HS-27A (cell line): ENCODE measurements at places on chromosomes 11 and 22.
A peak's percentile ranks its signal among the peaks of the same experiment; 100 is the strongest.

DNA sequence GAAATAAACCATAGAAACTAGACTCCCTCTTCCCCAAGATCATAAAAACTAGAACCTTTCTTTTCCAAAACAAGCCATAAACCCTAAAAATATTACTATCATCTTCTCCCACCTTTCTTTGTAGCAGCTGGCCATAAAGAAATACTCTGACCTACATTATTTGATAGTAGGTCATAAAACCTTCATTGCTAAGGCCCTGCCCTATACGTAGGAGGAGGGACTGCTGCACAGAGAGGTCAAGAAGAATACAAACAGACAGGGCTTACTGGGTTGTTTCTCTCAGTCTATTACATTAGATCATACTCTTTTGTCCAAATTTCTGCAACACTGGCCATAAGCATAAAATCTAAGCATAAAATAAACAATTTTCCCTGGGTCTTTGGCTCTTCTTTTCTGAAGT lies 101.5 kb downstream of the TYR start:
- DNase-seq, result no peak

DNA sequence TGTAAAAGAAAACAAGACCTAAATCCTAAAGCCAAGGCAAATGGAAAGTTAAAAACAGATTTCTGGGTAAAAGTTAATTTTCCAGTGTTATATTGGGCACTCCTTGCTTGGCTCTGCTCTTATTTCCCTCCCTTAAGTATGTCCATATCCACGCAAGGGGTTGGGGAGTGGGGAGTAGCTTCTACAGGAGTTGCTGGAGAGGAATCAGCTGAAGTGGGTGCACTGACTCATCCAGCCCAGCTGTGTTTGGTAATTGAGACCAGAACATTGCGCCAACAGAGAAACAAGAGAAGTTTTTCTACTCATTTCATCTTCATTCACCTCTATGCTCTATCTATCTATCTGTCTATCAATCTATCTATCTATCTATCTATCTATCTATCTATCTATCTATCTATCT lies 298.4 kb upstream of the PDGFD start:
- DNase-seq, result no peak

DNA sequence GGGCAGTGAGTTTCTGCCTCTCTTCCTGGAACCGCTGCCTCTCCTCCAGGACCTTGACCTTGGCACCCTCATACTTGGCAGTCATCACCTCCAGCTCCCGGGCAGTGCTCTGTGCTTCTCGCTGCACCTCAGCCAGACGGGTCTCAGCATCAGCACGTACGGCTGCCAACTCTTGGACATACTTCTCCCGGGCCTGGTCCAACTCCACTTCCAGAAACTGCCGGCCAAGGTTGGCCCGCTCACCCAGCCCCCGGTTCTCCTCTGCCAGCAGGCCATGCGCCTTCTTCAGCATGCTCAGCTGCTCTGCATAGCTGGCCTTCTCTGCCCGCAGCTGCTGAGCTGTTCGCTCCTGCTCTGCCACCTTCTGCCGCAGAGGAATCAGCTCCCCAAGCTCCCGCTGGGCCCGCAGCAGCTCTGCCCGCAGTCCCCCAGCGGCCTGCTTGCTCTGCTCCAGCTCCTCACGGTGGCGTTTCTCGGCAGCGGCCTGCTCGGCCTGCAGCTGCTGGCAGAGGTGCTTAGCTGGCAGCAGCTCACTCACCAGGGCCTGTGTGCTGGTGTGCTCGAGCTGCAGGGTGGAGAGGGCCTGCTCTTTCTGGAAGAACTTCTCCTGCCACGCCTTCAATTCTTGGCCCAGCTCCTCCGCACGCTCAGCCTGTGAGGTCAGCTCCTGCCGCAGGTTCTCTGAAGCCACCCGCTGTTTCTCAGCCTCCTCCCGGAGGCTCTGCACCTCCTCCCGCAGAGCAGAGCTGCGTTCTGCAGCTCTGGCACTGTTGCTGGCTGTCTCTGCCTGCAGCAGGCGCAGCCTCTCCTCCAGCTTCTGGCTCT lies 14.4 kb downstream of the IL18BP start:
- no peak for DNase-seq

DNA sequence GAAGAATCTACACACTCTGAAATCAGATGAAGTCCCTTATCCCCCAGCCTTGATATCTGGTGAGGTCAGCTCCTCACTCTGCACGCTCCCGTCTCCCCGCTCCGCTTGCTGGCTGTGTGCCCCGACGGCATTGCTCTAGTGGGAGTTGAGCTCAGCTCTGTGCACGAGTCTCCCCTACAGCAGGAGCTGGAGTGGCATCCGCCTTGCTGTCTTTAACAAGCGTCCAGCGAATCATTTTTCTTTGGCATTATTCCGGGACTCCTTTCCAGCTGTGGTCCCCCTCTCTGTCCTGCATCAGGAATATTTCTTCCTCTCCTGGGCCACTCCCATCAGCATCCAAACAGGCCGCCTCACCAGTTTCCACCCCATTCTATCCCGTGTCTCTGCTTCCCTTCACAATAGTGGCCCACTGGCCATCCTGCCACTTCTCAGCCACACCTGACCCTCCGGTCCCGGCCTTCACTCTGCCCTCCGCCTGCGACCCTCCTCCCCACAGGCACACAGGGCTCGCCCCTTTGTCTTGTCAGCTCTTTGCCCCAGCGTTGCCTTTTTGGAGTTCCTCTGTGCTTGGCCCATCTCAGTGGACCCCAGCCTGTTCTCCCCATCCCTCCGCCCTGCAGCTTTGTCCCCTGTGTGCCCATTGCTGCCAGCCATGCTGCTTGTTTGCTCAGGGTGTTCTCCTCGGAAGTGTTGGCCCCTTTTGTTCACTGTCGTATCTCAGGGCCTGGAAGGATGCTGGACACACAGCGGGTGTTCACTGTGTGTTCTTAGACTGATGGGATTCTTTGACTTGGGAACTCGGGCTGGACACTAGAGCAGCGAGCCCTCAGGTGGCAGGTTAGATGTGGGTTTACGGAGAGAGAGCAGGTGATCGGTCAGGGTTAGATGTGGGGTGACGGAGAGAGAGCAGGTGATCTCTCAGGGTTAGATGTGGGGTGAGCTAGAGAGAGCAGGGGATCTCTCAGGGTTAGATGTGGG lies 441.8 kb downstream of the TBC1D22A start:
- no peak for DNase-seq

DNA sequence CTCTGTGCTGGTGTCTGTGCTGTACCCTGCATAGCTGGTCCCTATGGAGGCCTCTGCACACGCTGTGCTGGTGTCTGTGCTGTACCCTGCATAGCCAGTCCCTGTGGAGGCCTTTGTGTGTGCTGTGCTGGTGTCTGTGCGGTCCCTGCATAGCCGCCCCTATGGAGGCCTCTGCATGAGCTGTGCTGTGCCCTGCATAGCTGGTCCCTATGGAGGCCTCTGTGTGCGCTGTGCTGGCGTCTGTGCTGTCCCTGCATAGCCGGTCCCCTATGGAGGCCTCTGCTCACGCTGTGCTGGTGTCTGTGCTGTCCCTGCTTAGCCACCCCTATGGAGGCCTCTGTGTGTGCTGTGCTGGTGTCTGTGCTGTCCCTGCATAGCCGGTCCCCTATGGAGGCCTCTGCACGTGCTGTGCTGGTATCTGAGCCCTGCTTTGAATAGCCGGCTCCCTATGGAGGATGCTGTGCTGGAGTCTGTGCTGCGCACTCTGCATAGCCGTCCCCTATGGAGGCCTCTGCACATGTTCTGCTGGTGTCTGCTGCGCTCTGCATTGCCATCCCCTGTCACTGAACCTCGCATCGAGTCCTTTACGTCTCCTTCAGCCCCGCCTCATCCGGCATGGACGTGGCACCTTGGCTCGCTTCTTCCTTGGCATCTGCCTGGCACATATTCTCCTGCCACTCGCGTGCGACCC lies 6.2 kb downstream of the NADSYN1 start:
- no peak for DNase-seq

GRCh38 chr11:35709376-35709775 lies 46.8 kb downstream of the TRIM44 start:
- DNase-seq, result no peak

- no peak for DNase-seq
Observed at GRCh38 chr11:106789406-106789805, 228.9 kb downstream of the GUCY1A2 start.

GRCh38 chr11:113119074-113119473 lies 157.9 kb downstream of the NCAM1 start:
- DNase-seq, result no peak

GRCh38 chr22:39477542-39477941 lies 20.7 kb downstream of the MGAT3 start:
- no peak for DNase-seq

GRCh38 chr11:46920755-46921154 lies 2.4 kb upstream of the LRP4 start:
- DNase-seq, result peak; percentile 60

- DNase-seq, result peak; percentile 50
Observed at GRCh38 chr22:37303821-37304274, 21.5 kb downstream of the CYTH4 start.

- DNase-seq, result no peak
Observed at GRCh38 chr22:36221799-36222751, 17.3 kb downstream of the APOL2 start.

DNA sequence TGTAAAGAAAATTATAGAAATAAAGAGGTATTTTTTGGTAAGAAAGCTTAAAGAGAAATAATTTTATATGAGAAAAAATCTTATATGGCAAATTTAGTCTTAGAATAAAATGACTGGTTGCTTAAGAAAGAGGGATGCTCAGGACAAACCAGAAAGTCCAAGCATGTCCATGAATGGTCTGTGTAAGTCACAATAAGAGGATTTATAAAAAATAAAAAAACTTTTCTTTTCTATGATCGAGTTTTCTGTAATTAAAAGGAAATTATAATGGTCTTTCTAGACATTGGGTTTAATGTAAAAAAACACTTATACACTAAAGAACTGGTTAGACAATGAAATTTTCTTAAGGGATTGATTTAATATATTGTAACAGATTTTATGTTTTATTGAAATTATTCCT lies 819.6 kb downstream of the TBC1D22A start:
- DNase-seq, result no peak

DNA sequence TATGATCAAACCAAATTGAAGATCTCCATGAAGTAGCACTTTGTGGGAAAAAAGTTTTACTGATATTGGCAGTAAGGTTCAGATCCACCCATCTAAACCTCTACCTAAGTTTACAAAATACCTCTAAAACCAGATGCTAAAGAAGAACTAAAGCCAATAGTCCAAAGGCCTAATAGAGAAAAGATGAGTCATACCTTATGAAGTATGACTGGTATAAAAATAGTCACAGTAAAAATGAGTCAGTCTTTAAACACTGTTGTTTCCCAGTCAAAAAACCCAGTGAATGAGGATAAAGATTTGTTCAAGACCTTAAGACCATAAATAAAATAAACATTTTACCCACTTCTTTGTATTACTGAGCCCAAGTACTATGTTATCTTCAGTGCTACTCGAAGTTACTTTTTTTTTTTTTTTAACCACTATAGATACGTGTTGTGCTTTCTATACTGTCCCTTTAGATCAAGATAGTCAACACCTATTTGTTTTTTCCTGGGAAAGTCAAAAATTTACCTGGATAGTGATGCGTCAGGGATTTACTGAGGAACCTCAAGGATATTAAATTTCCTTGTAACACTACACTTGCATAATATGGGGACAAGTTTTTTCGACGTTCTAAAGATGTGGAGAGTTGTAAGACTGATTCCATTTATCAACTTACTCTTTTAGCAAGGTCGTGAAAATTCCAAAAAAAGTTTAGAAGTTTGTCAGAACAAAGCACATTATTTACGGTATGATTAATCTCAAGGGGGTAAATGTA lies 87.3 kb downstream of the CCDC73 start:
- DNase-seq, result peak; percentile 42

DNA sequence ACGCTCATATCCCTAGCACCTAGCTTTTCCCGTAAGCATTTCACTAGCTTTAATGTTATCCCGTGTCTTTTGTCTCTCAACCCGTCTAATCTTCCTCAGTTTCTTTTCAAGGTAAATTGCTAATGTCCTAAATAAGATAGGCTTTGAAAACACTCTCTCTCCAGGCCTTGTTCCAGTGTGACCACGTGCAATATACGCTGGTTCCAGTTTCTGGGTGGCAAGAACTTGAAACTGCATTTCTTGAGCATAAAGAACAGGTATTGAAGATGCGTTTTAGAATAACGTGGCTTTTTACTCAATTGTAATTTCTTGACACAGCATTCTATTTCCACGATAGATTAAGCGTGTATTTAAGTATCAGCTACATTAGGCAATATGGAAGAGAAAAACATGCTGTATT lies 1.1 kb downstream of the CDC45 start:
- no peak for DNase-seq

GRCh38 chr22:19442166-19442565 lies 5.3 kb downstream of the C22orf39 start:
- DNase-seq, result no peak

- no peak for DNase-seq
Observed at GRCh38 chr11:44605965-44606364, 40.5 kb downstream of the CD82 start.

DNA sequence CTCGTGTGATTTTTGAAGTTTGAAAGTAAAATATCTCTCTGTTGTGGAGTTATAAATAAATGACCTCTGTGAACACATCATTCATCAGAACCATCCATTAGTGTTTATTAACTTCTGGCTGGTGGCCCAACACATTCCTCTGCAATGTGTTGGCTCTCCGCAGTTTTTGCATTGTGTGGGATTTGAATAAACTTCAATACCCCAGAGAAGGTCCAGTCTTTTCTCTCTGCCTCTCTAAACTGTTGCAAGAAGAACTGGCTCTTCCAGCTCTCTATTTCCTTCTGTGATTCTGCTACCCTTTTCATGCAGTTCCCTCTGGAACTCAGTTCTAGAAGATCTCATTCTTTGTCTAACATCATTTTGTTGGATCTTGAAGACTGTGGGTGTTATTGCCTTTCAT lies 125.0 kb upstream of the ARHGAP42 start:
- no peak for DNase-seq

DNA sequence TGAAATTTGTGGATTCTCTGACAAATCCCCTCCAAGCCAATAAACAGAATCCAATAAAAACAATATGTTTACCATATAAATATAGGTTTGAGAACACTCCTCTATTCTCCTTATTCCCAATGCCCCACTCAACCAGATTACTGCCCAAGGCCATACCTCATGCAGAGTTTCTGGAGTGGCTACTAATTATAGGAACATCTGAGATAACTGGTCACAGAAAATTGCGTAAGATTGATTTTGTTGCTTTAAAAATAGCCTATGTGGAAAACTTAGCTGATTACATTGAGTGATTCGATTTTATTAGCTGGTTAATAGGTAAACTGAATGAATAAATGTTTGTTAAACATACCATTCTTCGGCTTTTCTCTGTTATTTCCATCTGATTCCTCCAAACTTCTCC lies 48.0 kb downstream of the ME3 start:
- no peak for DNase-seq

DNA sequence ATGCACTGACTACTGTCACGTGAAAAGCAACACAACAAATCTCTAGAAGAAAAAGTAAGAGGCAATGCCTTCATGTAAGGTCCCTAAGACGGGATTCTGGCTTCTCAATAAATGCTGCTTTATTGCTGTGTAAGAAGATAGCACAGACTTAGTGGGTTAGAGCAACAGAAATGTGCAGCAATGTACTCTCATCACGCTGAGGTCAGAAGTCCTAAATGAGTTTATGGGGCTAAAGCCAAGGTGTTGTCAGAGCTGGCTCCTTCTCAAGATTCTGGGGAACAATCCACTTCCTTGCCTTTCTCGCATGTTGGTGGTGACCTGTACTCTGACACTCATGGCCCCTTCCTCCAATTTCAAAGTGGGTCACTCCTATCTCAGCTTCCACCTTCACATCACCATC lies 93.4 kb downstream of the SHANK2 start:
- no peak for DNase-seq

GRCh38 chr11:95138448-95138847 lies 48.8 kb downstream of the ENDOD1 start:
- no peak for DNase-seq

- no peak for DNase-seq
Observed at GRCh38 chr22:19064354-19065054, 57.7 kb downstream of the DGCR2 start.

GRCh38 chr11:76424891-76425290 lies 19.9 kb upstream of the EMSY start:
- DNase-seq, result no peak
